ENCODE measurements at places on chromosomes 4 and X. TPM values are rescaled to one million over a fixed set of nuclear protein-coding genes. Genes with fewer than 3 reads are reported as not detected.

Gene MAGED4B
- 31.4 TPM for total RNA-seq

Gene IL3RA
- not detected for total RNA-seq

Gene ASMT
- 0.07 TPM for total RNA-seq

Gene HPGDS
- total RNA-seq, result not detected

Gene CRMP1
- under 0.01 TPM for total RNA-seq

Gene ABLIM2
- 2.7 TPM for total RNA-seq

Gene PWWP3B
- 0.13 TPM for total RNA-seq

Gene NPY1R
- 33.2 TPM for total RNA-seq

Gene HEPH
- 102 TPM for total RNA-seq

Gene AFM
- not detected for total RNA-seq

Gene PASD1
- total RNA-seq, result not detected

Gene PCDH11X
- not detected for total RNA-seq

Gene BMX
- 0.33 TPM for total RNA-seq

Gene TMPRSS11D
- total RNA-seq, result not detected

Gene KIF4A
- 2.2 TPM for total RNA-seq

Gene PNMA5
- not detected for total RNA-seq

Gene TMPRSS11E
- not detected for total RNA-seq

Gene BRS3
- not detected for total RNA-seq

Gene CXCL3
- total RNA-seq, result 1.5 TPM

Gene ADH1C
- total RNA-seq, result 0.23 TPM

Gene BTK
- total RNA-seq, result not detected

Gene CXCL1
- 120 TPM for total RNA-seq

Gene REPS2
- total RNA-seq, result 0.72 TPM

Gene MID1
- total RNA-seq, result 23.0 TPM

Gene CDX4
- not detected for total RNA-seq

Gene FRG2
- not detected for total RNA-seq

Gene AREG
- 0.30 TPM for total RNA-seq

Gene FGD1
- 8.5 TPM for total RNA-seq

Gene QRFPR
- total RNA-seq, result not detected

Gene PF4V1
- total RNA-seq, result 2.1 TPM

Gene ANK2
- 132 TPM for total RNA-seq

Gene GPR50
- not detected for total RNA-seq

Gene GAGE12F
- total RNA-seq, result not detected

Gene PSMD10
- total RNA-seq, result 76.7 TPM

Gene MUC7
- total RNA-seq, result not detected

Gene SPATA18
- total RNA-seq, result 32.6 TPM

Gene SASH3
- total RNA-seq, result not detected

Gene NWD2
- total RNA-seq, result not detected

Gene CFAP47
- total RNA-seq, result not detected

Gene GAGE12H
- not detected for total RNA-seq

Gene FREM3
- total RNA-seq, result 0.07 TPM

Gene CDS1
- total RNA-seq, result 0.26 TPM

Gene MAGEC1
- not detected for total RNA-seq

Gene ATP2B3
- total RNA-seq, result 0.20 TPM

Gene RENBP
- total RNA-seq, result 7.6 TPM

Gene RRH
- not detected for total RNA-seq

Gene GPC3
- 19.5 TPM for total RNA-seq

Gene EDA
- 0.30 TPM for total RNA-seq

Gene GATA1
- total RNA-seq, result not detected

Gene FGFRL1
- total RNA-seq, result 29.3 TPM

Gene TDO2
- 0.39 TPM for total RNA-seq

Gene KCNE5
- total RNA-seq, result 0.52 TPM

Gene FMR1NB
- not detected for total RNA-seq

Gene SYNPO2
- total RNA-seq, result 56.6 TPM

Gene SORBS2
- 18.1 TPM for total RNA-seq

Gene XAGE1B
- not detected for total RNA-seq

Measured in smooth muscle cell of the pulmonary artery (primary cell).